ENCODE measurements at places on chromosomes 2 and 18.
A peak's percentile ranks its signal among the peaks of the same experiment; 100 is the strongest.

DNA sequence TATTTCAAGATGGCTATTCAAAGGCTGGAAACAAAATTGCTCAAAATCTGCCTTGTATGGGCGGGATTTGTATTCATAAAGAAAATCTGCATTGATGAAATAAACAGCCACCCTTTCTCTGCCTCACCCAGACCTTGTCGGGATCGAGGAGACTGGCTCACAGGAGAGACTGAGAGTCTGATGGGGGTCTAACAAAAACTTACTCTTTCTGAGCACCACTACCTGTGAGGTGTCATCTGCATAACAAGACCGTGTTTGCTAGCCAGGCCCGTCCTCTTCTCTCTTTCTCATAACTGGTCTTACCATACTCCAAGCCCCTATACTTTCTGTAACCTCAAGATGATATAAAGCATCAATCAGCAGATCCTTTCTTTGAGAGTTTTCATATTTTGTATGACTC, 115.6 kb downstream of the INO80D start:
- no peak for DNase-seq

GRCh38 chr18:67376372-67376771, 140.1 kb downstream of the DSEL start:
- DNase-seq: no peak

DNA sequence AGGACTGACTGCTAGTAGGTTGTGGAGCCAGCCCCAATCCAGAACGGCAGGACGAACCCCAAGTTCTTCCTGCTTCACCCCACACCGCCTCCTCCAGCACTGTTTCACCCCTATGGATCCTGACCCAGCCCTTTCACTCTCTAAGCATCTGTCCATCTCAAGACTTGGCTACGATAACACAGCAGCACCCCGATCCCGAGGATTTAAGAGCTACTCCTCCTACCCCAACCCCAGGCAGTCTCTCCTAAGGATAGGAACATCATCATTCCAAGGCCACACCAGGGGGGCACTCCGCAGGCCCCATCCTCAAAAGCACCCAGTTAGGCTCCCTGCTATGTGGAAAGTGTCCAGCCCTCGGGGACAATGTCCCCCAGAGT, 645 bp downstream of the KCTD18 start:
- no peak for DNase-seq

DNA sequence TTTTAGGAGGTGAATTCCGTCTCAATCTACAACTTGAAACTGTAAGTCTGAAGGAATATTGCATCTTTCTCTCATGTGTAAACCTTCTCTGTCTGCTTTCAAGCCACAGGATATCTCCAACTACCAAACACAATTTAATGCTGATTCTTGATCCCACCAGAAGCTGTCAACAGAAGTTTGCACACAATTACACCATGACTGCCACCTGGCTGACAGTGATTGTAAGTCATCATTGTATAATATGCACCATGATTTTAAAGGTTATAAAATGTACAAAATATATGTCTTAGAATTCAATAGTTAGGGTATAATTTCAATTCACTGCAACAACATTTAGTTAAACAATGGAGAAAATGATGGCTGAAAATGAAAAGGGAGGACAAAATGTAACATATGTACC, 18.4 kb downstream of the PREPL start:
- DNase-seq: no peak

DNA sequence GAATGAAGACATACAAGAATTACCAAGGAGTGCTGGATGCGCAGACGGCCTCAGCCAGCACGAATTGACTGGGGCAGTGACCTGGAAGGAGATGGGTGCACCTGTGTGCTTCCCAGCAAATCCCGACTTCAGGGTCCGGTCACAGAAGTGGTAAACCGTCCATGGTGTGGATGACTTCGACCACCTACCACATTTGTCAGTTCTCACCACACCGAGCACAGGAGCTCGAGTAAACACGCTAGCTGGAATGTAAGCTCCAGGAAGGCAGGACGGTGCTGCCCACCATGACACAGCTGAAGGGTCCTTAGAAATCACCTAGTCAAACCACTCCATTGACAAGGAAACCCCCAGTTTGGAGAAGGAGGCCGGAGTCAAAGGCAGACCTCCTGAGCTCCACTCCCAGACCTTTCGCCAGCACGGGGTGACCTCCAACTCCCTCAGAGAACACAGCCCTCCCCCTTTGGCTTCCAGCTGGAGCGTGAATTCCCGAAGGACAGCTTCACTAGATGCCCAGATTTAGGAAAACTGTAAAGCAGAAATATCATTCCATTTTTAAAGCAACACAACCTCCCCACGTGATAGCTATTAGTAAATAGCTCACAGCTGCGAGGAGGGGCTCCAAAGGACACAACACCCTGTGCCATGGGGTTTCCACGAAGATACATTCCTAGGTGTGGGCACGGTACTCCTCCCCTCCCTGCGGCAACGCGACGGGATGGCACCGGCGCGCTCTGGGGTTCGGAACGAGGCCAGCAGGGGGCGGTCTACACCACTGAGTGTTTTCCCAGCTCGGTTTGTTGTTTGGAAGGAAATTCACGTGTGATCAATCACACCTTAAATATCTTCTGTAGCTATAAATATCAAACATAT, 34.1 kb upstream of the GNAL start:
- DNase-seq: peak; percentile 90

DNA sequence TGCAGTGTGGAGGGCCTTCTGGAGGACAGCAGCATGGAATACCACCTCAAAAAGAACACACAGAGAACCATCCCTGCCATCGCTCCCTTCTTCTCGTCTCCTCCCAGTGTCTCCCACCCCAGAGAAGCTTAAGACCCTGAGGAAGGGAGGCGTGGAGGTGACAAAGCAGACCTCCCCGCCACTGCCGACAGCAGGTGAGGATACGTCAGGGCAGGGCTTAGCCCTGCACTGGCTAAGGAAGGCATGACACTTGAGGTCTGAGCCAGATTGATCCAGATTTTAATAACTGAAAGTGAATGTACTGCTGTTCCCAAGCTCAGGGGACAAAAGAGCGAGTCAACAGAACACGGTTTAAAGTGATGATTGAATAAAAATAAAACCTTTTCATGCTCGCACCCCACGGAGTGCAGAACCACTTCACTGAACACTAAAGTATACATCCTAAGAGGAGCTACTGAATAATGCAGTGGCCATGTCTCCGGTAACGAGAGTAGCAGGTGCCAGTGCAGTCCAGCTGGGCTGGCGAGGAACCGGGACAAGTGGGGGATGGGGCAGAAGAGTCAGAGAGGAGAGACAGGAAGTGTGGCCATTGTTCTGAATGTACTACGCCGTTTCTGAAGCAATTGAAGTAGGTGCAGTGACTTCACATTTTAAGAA, 391.0 kb downstream of the CDH2 start:
- peak; percentile 21 for DNase-seq

DNA sequence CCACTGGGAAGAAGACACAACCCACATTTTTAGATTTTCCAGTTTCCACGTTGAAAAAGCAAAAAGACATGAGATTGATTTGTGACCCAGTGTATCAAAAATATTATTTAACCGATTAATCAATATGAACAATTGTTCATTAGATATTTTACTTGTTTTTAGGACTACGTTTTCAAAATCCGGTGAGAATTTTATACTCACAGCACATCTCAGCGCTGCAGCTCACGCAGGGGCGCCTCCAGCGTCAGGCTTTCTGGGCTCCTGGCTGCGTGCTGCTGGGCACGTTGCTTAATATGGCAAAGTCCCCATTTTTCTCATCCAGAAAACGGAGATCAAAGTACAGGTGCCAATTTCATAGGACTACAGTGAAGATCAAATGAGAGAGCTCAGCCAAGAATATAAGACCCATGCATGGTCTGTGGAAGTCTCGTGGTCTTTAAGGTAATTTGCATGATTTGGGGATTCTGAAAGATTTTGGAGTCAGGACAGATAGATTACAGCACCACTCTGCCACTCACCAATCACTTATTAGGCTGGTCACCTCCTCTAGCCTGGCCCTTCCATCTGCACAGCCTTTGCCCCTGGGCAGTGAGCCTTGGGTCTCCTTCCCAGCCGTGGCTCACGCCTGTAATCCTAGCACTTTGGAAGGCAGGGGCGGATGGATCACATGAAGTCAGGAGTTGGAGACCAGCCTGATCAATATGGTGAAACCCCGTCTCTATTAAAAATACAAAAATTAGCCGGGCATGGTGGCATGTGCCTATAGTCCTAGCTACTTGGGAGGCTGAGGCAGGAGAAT, 36.2 kb downstream of the PTPN18 start:
- DNase-seq: peak; percentile 68

GRCh38 chr2:121944072-121944831, 188.8 kb downstream of the TSN start:
- DNase-seq: no peak

- DNase-seq: no peak
Observed at GRCh38 chr2:155021618-155022017, 323.1 kb downstream of the KCNJ3 start.

- DNase-seq: no peak
Observed at GRCh38 chr2:70987386-70987785, 7.3 kb downstream of the TEX261 start.

DNA sequence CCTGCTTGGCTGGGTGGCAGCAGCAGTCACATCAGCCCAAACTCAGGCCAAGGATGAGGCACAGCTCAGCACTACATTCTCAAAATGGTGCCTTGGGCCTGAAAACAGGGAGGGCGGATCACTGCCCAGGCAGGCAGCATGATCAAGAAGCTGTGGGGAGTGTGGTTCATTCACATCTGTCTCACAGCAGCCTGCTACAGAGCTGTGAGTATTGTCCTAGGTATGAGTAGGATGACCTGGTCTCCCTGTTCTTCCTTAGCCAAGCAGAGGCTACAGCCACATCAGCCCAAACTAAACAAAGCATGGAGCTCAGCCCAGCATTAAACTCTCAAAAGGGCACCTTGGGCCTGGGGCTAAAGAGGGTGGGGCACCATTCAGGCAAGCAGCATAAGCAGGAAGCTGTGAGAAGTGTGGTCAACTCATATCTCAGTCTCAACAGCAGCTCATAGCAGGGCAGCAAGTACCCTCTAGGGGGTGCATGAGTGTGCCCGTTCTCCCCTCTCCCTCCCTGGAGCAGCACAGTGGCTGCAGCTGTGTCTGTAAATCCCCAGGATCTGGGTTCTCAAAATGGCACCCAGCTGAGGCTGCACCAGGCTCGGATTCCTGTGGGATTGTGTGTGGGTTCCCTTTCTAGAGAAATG, 139.6 kb downstream of the TRABD2A start:
- peak; percentile 38 for DNase-seq

DNA sequence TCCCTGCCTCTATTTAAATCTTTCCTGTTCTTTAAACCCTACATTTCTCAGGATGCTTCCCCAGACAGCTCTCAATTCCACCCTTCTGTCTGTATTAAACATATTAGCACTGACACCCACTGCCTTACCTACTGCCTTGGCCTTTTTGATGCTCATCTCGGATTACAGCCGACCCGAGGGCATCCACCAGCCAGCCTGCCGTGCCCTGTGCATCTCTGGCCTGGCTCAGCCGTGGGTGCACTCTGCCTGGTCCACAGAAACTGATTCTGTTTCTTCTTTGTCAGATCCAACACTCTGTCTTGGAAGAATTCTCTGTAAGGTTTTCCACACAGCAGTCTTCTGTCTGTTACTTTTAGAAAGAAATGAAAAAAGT, 27.2 kb downstream of the TANC1 start:
- no peak for DNase-seq

DNA sequence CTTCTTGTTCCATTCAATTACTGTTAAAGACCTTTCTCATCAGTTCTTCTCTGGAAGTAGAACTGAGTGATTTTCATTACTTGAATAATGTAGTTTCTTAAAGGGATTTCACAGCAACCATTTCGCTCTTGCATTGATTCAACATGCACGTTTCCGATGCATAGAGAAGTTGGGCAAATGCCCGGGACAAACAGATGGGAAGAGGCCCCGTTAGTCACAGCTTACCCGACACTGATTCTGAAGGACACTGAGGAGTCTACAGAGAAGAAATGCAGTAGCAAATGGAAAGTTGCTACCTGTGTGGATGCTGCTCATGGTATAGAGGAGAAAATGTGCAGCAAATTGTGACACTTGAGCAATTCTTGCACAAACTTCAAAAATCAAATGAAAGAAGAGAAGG, 32.3 kb upstream of the GCG start:
- no peak for DNase-seq

GRCh38 chr2:170502361-170503130, 212.6 kb upstream of the SP5 start:
- DNase-seq: no peak

DNA sequence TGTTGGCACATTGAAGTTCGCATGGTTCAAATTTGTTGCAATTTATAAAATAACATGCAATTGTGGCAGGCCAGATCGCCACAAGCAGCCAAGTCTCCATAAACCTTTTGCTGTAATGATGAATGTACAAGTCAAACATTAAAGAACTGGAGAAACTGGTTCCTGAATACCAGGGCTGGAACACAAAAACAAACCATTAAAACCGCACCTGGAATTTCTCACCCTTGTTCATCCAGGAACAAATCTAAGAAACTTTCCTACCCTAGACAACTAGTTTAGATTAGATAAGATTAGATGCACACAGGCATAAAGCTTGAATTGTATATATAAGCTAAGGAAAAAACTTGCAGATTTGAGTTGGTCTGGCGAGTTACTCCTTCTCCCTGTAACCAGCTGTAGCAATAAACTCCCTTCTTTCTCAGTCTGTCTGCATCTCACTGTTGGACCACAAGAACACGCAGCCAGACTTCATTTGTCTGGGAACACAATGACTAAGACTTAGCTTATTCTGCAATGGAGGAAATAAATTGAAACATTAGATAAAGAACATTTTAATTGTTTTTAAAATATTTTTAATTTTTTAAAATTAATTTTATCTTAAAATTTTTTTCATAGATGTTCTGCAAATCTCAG, 1835.5 kb upstream of the LRRTM1 start:
- DNase-seq: no peak

DNA sequence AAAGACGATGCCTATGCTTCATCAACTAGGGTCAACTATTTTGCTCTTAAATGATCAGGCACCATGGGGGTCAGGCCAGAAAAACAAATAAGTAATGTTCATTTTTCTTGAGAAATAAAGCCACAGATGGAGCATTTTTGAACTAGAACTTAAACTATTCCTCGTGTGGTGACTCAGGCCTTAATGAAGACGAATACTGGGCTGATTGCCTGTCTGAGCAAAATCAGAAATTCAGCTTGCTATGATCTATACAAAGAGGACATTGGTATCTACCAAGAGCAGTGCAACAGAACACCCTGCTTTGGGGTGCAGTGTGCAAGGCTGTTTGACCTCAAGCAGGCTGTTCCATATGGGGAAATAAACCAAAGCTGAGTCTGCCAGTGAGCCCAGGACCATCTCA, 176.0 kb downstream of the NRP2 start:
- DNase-seq: no peak

GRCh38 chr18:8982416-8983183, 119.9 kb upstream of the NDUFV2 start:
- no peak for DNase-seq

- DNase-seq: no peak
Observed at GRCh38 chr18:35038881-35039491, 2.2 kb upstream of the MAPRE2 start.

DNA sequence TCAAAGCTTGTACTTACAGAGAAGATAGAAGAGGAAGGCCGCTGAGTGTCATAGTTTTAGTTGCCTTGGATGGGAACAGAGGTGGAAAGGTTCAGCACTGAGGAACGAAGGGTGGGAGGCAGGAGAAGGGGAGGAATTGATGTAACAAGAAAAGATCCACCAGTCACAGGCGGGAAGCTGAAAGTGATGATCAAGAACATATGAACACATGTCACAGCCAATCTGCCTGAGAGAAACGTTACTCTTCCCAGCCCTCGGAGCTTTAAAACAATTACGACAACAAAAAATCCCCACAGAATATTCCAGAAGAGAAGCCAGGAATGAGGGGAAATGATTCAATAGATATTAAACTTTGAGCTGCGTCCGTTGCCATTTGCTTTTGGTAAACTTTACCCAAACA, 87.1 kb downstream of the TSHZ1 start:
- no peak for DNase-seq

GRCh38 chr18:27605107-27605834, 420.2 kb upstream of the CHST9 start:
- DNase-seq: no peak
